GM23338 (cell line): ENCODE measurements at places on chromosomes 6 and 20.

GRCh38 chr20:47352332-47353238 is 3.9 kb downstream of the ZMYND8 start:
- DNase-seq: peak; percentile 52

DNA sequence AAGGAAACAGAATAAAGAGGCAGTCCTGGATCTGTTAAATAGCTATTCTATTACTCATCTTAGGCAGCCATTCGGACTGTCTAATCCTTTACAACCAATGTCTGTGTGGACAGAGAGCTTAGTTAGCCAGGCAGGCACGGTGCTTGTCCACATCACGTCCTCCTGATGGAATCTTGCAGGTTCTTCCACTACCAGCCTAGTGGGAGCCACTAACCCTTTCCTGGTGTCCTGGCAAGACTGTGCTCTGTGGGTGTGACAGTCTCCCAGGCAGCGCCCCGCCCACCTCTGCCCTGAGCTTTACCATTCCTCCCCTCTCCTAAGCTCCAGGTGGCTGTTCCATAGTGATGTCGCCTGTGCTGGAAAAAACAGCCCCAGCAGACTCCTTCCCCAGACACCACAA is 78.3 kb upstream of the CLDN20 start:
- peak; percentile 59 for DNase-seq

DNA sequence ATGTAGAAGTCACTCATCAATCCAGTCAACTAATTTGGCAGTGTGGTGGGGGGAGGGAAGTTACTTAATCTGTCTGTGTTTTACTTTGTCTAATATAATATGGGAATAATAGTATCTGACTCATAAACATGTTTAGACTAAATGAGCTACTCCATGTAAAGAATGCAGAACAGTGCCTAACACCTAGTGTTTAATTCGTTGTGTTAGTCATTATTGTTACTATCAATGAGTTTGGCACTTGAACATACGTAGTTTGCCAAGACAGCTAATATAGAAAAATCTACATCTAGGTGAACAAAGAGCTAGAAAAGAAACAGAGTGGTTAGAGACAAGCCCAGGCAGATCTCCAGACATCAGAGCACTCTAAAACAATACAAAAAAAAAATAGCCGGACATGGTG is 49.1 kb downstream of the IRAK1BP1 start:
- no peak for DNase-seq

DNA sequence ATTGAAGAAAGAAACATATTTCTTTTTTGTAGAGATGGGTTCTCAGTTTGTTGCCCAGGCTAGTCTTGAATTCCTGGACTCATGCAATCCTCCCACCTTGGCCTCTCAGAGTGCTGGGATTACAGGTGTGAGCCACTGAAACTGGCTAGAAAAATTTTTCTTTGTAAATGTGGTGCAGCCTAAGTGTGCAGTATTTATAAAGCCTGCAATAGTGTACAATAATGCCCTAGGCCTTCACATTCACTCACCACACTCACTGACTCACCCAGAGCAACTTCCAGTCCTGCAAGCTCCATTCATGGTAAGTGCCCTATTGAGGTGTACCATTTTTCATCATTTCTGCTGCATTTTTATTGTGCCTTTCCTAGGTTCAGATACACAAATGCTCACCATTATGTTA is 31.4 kb downstream of the NHSL1 start:
- no peak for DNase-seq

DNA sequence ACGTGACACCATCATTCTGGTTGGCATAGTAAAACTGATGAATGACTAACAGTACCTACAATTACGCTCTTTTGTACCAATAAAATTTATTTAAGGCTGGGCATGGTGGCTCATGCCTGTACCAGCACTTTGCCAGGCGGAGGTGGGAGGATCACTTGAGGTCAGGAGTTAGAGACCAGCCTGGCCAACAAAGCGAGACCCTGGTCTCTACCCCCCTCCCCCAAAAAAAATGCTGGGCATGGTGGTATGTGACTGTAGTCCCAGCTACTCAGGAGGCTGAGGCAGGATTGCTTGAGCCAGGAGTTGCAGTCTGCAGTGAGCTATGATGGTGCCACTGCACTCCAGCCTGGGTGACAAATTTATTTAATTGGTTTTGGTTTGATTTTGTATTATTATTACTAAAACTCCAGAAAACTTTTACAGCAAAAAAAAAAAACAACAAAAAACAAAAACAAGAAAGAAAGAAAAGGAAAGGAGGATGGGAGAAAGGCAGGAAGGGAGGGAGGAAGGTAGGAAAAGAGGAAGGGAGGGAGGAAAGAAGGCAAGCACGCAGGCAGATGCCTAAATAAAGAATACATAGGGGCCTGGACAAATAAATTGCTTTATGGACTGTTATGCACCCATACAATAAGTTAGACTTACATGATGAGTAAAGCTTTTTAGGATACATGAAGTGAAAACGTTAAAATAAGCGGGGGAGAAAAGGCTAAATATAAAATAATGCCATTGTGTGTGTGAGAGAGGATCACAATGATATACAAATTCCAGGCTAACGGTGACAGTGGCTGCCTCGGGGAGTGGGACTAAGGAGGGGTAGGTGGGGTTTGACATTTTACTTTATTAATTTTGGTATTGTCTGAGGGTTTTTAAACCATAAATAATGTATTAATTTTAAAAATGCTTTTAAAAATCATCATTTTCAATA is 682 bp upstream of the ZSCAN9 start:
- peak; percentile 60 for DNase-seq

DNA sequence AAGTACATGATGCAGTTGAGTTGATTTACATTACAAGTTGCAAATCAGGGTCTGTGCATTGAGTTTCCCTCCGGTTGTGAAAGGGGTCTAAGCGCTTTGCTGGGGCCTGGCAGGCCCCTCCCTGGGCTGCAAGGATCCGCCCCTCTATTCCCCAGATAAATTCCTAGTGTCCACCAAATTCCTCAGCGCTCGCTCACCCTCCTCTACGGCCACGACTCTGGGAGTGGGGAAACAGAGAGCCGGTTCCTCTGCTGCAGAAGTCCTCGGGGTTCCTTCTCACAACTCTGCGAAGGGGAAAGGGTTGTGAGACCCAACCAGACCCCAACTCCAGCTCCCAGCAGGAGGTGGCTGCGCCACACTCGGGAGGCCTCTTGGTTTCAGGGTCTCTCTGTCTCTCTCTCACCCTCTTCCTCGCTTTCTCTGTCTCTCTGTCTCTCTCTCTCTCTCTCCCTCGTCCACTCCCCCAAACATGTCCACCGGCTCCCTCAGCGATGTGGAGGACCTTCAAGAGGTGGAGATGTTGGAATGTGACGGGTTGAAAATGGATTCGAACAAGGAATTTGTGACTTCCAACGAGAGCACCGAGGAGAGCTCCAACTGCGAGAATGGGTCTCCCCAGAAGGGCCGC is at the start of gene TCF21:
Gene TCF21 (plus strand): TSS at position 185 of the 628 bp plus-strand sequence. CDS start 285 bp downstream, at position 470.
- DNase-seq: peak; percentile 84

GRCh38 chr6:96570053-96570452 is 7.1 kb downstream of the FHL5 start:
- DNase-seq: no peak

DNA sequence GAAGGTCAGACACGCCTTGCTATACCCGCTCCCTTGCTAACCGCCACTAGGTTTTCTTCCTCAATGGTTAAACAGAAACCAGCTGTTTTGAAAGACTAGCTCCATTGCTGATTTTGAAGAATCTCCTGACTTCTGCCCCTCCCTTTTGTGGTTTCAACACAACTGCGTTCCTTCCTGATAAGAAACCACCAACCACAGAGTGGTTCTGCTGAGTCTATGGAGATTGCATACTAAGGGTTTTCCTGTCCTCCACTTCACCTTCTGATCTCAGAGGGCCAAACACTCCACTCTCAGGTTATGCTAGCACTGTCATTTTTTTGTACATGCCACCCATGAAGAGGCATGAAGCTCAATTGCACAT is 207.9 kb downstream of the MYLK4 start:
- no peak for DNase-seq

DNA sequence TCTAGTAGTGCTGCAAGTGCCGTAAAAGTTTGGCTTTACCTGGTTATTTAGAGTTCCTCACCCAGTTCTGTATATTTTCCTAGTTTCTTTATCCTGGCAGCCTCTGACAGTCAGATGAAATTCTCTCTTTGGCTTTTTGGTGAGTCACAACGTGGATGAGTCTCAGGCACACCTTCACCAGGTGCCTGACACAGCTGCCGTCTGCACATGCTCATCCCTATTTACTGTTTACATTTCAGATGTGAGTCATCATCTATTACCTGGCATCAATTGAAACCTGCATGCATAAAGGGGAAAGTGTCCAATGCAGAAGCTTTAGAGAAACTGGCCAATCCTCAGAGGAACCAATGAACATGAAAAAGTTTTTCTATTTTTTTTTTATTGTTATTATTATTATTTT is 33.3 kb upstream of the ADGRF4 start:
- DNase-seq: no peak

- no peak for DNase-seq
Measured at GRCh38 chr6:157759028-157759427, 64.0 kb upstream of the SNX9 start.

DNA sequence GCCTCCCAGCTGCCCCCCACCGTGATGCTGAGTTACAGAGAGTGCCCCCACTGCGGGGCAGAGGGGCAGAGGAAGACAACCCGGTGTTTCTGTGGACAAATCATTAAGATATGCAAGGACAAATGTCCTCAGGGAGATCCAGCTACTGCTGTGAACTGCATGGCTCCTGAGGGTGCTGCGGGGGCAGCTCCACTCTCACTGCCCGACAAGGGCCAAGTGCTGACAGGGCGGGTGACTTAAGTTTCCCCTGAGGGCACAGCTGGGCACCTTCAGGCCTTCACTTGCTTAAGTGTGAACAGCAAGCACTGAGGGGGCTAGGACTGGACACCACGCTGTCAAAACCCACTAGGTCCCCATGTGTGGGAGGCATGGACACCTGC is 26.2 kb upstream of the TCFL5 start:
- no peak for DNase-seq

DNA sequence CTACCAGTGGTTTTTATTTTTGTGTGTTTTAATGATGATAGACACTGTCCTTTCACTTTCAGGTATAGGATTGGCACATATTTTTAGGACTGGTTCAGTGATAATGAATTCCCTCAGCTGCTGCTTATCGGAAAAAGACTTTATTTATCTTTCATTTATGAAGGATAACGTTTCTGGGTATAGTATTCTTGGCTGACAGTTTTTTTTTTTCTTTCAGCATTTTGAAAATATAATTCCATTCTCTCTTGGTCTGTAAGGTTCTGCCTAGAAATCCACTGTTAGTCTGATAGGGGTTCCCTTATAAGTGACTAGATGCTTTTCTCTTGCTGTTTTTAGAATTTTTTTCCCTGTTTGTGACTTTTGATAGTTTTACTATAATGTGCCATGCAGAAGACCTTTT is 313.1 kb downstream of the TENT5A start:
- no peak for DNase-seq

GRCh38 chr6:3230900-3231246 is 3.4 kb upstream of the TUBB2B start:
- DNase-seq: peak; percentile 85

GRCh38 chr6:110400208-110400607 is 15.2 kb downstream of the DDO start:
- no peak for DNase-seq

DNA sequence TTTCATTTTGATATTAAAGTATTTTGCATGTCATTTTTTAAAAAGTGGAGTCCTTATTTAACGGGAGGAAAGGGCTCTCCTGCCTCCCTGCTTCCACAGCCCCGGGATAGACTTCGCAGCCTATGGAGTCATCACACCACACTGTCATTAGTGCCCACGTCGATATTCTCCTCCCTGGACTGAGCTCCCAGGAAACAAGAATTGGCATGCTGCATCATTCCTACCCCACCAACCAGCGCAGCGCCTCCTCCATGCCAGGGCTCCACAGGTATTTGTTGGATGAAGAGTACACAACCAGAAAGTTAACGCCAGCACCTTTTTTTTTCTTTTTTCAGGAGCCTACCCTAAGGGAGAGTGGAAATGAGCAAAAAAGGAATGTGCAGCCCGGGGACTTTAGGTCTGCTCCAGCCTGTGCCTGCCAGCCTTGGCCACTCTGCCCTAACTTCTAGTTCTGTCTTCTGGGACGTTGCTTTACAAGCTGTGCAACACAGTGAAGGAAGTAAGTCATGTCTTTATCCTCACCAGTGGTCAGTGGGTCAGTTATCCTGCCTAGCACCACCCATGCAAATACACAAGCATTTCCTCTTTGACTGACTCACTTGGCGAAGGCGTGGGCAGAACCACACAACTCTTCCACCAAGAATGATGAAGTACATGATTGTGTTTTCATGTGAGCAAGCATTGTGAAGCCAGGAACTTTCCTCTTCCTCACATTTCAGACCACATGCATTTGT is 180.7 kb upstream of the UST start:
- no peak for DNase-seq

DNA sequence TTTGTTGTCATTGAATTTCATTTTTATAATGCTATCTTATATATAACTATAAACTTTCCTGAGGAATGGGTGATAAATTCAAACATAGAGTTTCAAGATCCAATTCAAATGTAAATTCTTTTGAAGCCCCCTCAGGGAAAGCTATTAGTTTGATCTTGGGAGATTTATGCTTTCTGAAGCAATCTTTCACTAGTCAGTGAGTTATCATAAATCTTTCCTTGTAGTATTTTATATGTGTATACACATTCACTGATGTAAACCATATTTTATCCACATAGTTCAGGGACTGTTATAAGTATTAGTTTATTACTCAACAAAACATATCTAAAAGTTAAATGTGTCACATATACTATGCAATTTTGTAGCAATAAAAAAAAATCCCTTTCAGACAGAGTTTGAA is 2.9 kb upstream of the EPM2A start:
- DNase-seq: no peak

DNA sequence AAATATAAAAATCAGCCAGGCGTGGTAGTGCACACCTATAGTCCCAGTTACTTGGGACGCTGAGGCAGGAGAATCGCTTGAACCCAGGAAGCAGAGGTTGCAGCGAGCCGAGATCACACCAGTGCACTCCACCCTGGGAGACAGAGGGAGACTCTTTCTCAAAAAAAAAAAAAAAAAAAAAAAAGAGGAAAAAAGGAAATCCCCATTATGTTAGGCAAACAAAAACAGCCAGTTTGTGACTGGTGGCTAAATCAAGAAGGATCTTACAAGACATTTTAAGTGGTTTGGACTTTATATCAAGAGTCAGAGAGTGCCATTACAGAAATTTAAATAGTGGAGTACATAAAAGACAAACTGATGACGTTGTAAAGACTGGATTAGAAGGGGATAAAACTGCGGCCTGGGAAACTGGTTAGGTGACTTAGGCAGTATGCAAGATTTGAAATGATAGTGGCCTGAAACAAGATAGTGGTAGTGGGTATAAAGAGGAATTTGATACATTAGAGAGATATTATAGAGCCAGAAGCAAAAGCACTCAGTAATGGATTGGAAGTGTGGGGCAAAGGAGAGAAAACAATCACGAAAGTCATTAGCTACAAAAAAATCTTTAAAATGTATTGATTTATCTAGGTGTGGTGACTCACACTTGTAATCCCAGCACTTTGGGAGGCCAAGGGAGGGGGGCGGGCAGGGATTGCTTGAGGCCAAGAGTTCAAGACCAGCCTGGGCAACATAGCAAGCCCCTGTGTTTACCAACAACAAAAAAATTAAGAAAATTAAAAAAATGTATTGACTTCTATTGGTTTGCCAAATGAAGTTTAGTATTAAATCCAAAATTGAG is 1.7 kb upstream of the MYO6 start:
- no peak for DNase-seq

GRCh38 chr6:40977085-40977484 is 61.9 kb downstream of the UNC5CL start:
- no peak for DNase-seq

GRCh38 chr6:134589512-134589911 is 271.6 kb upstream of the SGK1 start:
- DNase-seq: peak; percentile 50
